ENCODE measurements at places on chromosomes 6 and 20.

GRCh38 chr6:63897952-63898351, 262.4 kb downstream of the PHF3 start:
- DNase-seq, result no peak

GRCh38 chr6:3737149-3737830, 14.2 kb downstream of the PXDC1 start:
- no peak for DNase-seq

DNA sequence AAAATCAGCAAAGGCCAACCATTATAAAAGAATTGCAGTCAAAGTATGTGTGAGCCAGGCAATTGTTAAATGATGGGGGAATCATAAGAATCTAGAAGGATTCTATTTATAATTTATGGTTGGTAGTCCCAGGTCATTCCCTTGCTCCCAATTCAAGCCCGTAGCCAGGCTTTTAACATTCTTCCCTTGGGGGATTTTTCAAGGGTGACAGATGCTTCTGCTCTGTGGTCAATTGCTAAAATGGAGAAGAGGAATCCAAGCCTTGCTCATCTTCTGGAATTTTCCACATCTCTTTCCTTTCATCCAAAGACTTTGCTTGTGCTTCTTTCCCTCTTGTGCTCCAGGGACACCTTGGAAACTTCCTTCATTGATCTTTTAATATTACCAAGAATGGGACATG, 18.0 kb upstream of the BCAS1 start:
- no peak for DNase-seq

DNA sequence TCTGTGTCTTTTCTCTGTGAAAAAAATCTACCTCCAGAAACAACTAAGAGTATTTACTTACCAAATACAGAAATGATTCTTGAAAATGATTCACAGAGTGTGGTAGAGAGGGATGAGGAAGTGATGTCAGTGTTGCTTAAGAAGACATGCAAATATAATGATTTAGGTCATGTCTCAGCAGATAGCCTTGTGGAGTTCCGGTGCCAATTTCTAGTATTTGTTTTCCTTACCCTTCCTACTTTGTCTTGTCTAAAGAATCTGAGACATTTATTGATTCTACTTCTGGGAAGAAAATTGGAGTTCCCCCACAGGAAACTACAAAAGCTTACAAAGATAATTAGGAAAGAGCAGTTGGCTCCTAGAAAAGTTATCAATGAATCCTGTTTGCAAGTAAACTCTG, 68.8 kb downstream of the GJA1 start:
- DNase-seq, result no peak

DNA sequence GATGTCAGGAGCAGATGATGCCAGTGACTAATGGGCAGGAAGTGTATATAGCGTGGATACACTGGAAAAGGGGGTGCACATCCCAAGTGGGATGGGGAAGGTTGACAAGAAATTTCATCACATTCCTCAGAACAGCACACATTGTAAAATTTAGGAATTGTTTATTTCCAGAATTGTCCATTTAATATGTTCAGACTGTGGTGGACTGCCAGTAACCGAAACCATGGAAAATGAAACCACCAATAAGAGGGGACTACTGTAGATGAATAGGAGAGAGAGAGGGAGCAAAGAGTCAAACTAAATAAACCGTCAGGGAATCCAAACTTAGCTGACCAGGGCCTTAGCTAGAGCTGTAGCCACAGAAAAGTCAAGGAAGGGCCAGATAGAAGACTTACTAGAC, 164.4 kb upstream of the PRDM1 start:
- no peak for DNase-seq

- no peak for DNase-seq
Observed at GRCh38 chr20:33014336-33015113, 7.0 kb downstream of the BPIFB2 start.

DNA sequence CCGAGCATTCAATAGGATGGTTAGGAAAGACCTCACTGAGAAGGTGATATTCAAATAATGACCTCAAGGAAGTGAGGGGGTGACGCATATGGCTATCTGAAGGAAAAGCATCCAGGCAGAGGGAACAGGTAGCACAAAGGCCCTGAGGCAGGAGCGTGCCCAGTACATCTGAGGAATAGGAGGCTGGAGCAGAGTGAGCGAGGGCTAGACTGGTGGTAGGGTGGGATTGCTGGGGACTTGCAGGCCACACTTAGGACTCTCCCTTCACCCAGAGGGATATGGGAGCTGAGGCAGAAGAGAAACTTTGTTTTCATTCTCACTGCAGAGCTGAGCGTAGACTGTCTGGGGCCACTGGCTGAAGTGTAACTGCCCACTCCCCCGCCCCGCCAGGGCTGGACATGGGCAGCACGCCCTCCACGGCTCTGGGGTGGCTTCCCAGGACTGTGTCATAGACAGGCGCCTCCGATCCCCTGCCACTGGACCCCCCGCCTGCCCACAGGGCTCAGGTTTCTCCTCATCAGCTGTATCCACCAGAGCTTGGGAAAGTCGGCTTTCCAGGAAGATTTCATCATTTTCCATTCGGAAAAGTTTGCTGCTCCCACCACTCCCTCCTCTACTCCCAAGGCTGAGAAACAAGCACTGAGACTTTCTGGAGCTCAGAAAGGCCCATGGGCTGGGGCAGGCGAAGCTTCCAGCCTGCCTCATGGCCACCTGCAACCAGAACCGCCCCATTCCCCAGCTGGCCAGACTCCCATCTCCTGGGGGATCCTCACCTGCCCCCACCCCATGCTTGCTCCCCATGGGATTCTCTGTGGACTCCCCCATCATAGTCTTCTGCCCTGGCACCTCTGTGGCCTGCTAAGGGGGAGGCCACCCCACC, 142.6 kb downstream of the MRPL14 start:
- no peak for DNase-seq

GRCh38 chr6:10555625-10556309, 34.6 kb downstream of the GCNT2 start:
- no peak for DNase-seq

DNA sequence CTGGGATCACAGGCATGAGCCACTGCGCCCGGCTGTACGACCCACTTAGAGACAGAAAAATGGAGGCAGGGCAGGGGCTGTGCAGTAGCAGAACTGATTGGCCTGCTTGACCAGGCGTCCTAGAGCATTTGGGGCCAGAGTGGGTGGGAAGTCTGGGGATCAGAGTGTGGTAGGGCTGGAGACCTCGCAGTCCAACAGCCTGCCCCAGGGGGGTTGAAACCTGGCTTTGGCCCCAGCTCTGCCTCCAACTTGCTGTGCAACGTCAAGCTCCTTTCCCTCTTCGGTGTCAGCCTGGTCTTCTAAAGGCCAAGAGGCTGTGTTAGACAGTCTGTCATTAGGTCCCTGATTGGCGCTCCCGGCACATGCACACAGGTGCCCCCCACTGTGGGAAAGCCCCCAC, 15.3 kb upstream of the SPDEF start:
- DNase-seq, result no peak

GRCh38 chr20:38043512-38044300, 10.2 kb downstream of the RPRD1B start:
- DNase-seq, result peak; percentile 23

DNA sequence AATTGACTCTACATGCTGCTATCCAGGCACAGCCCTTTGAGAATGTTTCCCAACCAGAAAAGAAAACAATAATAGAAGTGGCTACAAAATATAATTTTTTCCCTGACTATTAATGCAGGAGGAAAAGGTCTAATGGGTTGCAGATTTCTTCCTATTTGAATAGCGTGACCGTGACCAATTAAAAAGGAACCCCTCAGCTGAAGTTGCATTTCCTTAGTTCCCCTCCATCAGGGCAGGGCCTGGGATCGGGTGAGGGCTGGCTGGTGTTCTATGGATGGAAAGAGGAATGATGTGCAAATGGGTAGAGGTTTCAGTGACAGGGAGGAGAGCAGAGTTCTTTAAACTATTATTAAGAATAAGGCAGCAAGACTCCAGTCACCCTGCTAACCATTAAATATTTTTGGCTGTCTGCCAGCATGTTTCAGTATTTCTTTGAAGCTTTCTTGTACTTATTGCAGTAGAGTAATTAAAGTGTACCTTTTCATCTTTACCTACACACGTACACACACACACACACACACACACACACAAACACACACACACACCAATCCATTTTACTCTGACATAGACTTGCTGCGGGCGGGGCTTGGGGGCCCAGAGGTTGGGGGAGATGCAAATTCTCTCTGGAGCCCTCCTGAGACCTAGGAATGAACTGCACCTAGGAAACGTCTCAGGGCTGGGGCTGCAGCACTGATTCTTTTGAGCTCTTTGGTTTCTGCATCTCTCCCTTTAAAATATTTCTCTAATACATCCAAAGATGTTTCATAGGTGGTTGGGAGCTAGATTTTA, 154.8 kb upstream of the SLC35B3 start:
- DNase-seq, result no peak

GRCh38 chr6:56816370-56816769, 138.5 kb upstream of the BEND6 start:
- no peak for DNase-seq

- DNase-seq, result no peak
Observed at GRCh38 chr20:10596710-10597121, 77.1 kb downstream of the JAG1 start.

- peak; percentile 49 for DNase-seq
Observed at GRCh38 chr6:31332637-31333602, 24.1 kb downstream of the HLA-B start.
